ENCODE measurements at places on chromosomes 4 and X.

- no peak for DNase-seq
These were observed 98.0 kb downstream of the TBL1X start for GRCh38 chrX:9562851-9563250.

GRCh38 chr4:16757080-16757521, 141.3 kb downstream of the LDB2 start:
- no peak for DNase-seq

GRCh38 chr4:182914357-182914756, 2.8 kb downstream of the DCTD start:
- no peak for DNase-seq

- no peak for DNase-seq
These were observed 6.9 kb downstream of the SH3RF1 start for GRCh38 chr4:169263791-169264392.

DNA sequence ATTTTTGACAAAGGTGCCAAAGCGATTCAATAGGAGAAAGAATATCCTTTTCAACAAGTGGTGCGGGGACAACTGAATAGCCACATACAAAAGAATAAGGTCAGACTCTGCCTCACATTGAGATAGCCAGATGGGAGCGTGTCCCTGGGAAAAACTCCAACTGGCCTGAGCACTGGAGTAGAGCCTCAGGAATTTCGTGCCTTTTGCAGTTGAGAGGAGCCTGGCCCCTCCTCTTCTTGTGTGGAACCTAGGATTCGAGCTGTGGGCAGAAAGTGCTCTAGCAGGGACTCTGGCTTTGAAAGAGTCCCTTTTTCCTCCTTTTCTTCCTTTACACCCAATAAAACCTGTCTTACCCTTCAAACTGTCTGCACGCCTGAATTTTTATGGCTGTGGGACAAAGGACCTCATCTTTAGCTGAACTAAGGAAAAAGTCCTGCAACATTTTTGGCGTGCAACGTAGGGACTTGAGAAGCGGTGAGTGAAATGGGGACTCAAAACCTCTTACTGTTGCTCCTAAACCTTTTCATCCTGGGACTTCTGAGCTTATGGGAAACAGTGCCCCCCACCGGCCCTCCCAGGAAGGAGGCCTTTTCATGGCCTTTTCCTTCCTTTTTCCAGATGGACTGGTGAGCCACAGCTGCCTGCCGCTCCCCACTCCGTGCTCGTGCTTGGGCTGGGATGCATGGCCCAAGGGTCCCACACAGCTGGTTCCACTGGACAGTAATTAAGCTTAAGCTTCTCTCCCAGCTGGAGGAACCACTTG, 68.6 kb downstream of the BMP15 start:
- DNase-seq: no peak

All from CD14-positive monocyte (primary cell).